ENCODE measurements at places on chromosomes 12 and 14.
A peak's percentile ranks its signal among the peaks of the same experiment; 100 is the strongest.

GRCh38 chr12:109151457-109151856, 35.1 kb downstream of the ACACB start:
- no peak for DNase-seq

DNA sequence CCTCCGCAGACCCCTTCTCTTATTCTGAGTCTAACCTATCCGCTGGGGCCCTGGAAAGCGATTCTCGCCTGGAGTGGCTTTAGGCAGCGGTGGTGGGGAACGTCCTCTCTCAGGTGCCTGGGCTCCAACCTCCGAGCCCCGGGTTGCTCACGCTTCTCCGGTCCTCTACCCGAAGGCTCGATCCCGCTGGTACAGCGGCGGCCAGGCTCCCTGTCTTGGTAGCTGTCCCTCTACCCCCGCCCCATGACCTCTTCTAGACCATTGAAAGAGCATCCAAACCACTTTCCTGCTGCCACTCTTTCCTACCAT, 505 bp upstream of the HEBP1 start:
- DNase-seq, result no peak

DNA sequence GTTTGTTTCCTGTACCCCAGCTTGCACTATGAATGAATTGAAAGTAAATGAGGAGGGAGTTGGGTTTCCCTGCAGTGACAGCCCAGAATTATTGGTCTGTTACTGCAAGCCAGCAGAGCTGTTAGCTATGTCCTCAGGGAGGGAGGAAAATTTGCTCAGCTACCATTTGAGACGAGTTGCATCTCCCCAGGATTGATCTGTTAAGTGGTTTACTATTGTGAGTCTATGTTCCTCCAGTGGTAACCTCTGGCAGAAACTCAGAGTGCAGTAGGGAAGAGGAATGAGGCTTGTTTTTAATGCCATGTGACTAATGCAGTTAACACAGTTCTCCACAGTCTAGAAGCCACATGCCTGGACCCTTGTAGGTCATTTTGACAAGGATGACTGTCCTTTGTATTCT, 173.9 kb downstream of the SLC15A4 start:
- no peak for DNase-seq

- peak; percentile 27 for DNase-seq
Observed at GRCh38 chr14:68404652-68405183, 388.1 kb downstream of the ZFP36L1 start.

DNA sequence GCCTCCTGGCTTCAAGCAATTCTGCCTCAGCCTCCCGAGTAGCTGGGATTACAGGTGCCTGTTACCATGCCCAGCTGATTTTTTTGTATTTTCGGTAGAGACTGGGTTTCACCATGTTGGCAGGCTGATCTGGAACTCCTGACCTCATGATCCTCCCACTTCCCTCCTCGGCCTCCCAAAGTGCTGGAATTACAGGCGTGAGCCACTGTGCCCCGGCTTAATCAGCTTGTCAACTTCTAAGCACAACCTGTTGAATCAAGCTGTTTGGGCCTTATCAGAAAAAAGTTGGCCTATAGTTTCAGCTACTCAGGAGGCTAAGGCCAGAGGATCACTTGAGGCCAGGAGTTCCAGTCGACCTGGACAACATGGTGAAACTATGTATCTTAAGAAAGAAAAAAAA, 7.9 kb downstream of the MARK3 start:
- DNase-seq, result no peak

GRCh38 chr12:131089531-131090273, 136.0 kb downstream of the ADGRD1 start:
- DNase-seq, result no peak

GRCh38 chr12:80033448-80033847, 65.9 kb upstream of the OTOGL start:
- no peak for DNase-seq

GRCh38 chr12:70829070-70829469, 91.5 kb downstream of the PTPRR start:
- DNase-seq, result no peak

- no peak for DNase-seq
Observed at GRCh38 chr12:2776129-2776806, 18.5 kb upstream of the FKBP4 start.

DNA sequence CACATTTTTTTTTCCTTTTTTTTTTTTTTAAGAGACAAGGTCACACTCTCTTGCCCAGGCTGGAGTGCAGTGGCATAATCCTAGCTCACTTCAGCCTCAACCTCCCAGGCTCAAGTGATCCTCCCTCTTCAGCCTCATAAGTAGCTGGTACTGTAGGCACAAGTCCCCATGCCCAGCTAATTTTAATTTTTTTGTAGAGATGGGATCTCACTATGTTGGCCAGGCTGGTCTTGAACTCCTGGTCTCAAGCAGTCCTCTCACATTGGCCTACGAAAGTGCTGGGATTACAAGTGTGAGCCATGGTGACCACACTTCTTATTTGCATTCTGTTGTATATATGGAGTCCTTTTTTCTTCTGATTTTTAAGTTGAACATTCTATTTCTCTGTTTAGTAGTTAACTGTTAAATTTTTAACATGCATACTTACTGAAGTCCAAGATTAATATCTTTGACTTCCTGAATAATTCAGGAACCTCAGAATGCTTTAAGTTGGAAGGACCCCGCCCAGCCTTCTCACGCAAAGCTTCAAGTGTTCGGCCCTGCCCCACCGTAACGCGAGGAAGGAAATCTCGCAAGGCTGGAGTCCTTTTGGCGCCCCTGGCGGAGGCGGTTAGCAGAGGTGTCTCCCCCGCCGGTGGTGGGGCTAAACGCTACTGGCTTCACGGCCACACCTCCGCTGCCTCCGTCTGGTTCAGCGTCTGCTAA, 21.6 kb downstream of the SPATS2 start:
- peak; percentile 68 for DNase-seq

GRCh38 chr14:103196716-103197115, 73.5 kb downstream of the TNFAIP2 start:
- no peak for DNase-seq

DNA sequence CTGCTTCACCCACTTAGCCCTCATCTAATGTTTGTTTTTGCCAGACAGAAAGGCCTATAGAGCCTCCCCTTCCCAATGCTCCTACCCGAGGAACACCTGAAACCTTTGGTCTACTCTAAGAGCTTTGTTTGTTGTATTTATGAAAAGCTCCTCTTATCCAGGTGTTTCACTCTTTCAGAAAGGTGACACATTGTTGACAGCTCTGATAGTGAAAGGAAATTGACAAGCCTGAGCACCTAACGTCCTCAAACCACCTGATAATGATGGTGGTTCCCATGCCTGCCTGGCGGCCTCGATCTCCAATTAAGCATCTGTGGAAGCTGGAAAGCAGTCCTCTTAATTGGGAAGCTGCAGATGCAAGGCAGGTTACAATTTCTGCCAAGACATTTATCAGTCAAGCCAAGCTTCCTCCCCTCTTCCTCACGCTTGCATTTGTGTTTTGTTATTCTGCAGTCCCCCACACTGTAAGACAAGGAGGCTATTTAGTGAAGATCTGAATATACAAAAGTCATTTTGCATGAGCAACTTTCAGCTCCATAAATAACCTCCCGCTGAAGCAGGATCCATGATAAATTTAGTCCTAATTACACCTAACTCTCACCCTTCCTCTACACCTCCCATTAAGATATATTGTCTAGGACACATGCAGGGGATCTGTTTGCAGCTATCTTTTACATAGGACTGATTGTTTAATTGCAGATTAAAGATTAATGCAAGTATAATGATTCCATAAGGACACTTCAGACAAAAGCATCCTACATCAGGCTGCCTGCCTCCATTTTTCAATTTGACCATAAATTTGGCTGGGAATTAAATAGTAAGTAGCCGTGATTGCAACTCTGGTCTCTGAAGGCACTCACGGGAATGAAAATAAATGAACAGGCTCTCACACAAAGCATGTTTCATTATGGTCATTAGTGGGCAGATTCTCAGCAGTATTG, 288.6 kb downstream of the PDZRN4 start:
- DNase-seq, result no peak

- DNase-seq, result no peak
Observed at GRCh38 chr14:39991041-39991440, 558.8 kb upstream of the FBXO33 start.

DNA sequence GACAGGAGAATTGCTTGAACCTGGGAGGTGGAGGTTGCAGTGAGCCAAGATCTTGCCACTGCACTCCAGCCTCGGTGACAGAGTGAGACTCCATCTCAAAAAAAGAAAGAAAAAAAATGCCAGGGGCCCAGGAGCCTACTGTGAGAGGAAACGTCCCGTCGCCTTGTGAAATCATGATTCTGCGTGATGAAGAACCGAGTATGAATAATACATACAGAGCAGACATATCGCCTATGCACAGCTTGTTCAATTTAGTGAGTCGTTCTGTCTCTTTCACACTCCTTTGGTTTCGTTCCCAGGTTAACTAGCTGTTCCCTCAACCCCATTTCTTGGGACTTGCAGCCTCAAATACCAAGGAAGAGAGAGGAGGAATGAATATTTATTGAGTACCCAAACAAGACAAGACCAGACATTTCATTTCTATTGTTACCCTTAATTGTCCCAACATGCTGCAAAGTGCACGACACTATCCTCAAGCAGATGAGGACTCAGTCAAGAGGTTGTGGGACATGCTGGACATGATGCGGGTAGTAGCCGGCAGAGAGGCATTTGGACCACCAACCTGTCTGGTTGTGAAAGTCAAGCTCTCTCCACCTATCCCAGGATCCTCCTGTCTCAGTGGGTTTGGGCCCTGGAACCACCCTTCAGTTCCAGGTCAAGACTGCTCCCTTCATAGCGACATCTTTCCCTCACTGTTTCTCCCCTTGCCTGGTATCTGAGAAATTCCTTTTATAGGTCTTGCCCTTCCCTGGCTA, 8.6 kb upstream of the CD27 start:
- DNase-seq, result no peak

DNA sequence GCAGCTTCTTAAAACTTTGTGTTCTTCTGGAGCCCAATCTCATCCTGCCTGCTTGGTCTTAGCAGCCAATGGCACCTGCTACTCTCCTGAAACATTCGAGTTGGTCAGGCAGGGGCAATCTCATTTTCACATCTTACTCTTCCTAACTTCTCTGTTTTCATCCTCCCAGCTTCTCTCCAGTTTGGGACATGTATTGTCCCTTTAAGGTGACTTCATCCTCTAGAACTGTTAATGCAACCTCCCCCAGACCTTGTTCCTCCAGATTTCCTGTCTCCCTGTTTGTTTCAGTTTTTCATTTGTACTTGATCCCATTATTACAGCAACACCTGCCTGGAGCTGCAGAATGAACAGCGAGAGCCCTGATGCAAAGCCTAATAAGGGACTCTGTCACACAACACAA, 31.3 kb downstream of the SERPINA11 start:
- no peak for DNase-seq

DNA sequence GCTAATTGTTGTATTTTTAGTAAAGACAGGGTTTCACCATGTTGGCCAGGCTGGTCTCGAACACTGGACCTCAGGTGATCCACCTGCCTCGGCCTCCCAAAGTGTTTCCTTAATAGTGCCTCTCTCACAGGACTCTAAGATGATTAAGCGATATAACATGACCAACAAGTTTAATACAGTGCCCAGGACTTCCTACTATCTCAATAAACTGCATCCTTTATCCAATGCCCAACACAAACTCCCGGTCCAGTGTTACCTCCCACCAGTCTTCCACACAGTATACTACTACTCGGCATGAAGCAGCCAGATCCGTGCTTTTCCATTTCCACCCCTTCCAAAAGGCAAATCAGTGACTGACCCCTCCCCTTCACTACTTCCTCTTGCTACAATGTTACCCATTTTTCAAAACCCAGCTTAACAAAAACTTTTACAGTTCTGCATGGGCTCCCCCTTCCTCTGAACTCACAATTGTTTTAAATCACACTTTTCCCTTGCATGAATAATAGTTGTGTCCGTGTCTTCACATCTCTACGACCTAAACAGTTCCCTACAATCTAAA, 900 bp downstream of the NOP2 start:
- DNase-seq, result no peak

DNA sequence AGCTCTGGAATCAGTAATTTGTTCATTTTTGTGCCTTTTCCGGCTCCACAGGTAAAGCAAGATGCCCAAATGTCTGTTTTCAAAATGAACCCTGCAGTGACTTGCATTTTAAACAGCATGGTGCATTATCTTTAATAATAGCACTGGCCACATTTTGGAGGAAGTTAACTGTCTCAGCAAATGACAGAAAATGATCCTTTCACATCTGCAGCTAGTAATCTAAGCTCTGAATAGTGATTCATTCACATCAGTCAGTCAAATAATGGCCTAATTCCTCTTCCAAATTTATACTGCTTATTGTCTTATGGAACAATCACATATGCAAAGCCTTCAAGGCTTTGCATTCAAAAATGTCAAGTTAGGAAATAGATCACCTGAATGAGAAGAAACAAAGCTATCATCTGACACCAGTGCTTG, 75.6 kb downstream of the PPM1H start:
- DNase-seq, result no peak

- DNase-seq, result no peak
Observed at GRCh38 chr14:87407344-87407743, 585.6 kb downstream of the GALC start.

DNA sequence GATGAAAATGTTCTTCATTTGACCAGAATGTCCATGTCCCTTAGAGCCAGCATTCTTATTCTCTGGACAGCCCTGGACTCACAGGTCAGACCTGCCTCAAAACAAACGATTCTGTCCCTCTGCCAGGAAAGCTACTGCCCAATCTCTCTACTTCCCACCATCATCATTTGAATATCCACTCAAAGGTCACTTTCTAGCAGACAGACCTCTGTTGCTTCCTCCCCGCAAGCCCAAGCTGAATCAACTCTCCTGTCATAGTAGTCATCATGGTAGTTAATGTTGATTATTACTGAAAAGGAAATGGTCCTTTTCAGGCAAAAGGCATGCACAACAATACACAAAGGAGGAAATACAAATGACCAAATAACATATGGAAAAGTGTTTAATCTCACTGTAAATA, 39.6 kb upstream of the CPM start:
- DNase-seq, result no peak

GRCh38 chr14:93713726-93714405, 74.4 kb downstream of the PRIMA1 start:
- no peak for DNase-seq

GRCh38 chr12:101703487-101703886, 6.0 kb downstream of the CHPT1 start:
- no peak for DNase-seq

- DNase-seq, result peak; percentile 27
Observed at GRCh38 chr12:24719293-24719721, 229.6 kb downstream of the BCAT1 start.

DNA sequence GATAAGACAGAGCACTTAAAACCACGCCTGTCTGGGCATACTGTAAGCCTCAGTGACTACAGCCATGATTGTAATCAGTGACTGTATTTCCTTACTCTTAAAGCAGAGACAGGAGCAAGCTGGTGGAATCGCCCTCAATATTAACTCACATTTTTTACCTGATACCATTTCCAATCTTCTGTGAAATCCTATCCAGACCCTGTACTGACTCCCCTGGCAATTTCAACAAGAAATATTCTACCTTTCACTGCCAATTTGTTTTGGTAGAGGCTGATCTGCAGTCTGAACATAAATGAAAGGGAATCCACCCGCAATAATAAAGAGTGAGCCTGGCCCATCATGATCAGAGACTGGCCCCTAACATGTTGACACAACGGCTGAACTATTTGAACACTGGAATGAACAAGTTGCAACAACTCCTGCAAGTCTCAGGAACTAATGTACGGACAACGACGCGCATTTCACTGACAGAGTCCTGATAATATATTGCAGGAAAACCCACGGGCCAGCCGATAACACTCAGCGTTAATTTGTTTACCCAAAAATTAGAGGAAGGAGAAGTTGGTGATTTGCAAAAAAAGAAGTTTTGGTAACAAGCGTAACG, 195.5 kb upstream of the BTG1 start:
- DNase-seq, result no peak

GRCh38 chr14:31527087-31527486, 34.1 kb upstream of the NUBPL start:
- no peak for DNase-seq

Measured in CD4-positive, alpha-beta T cell treated with Interleukin-1 beta for 1 hour (primary cell).